AML-193 (cell line): ENCODE measurements at places on chromosomes 6 and 20.
A peak's percentile ranks its signal among the peaks of the same experiment; 100 is the strongest.

DNA sequence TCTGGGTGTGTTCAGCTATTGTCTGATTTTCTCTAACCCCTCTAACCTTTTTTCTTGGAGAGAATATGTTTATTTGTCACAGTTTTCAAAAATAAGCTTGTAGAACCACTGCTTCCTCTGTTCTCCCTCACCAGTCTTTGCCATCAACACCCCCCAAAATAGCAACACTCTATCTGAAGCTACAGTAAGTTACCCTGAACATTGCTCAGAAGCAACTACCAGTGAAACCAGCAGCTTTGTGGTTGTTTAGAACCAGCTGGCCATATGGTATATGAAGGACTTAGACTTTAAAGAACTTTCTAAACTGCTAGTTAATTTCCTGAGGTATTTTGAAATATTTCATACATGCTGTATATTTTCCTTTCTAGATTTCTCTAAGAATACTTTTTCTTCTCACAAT is 242.9 kb downstream of the KHDRBS2 start:
- DNase-seq, result no peak

GRCh38 chr20:4108495-4109306 is 93.3 kb upstream of the RNF24 start:
- DNase-seq, result peak; percentile 76

GRCh38 chr20:45341939-45342854 is 6.0 kb downstream of the SDC4 start:
- no peak for DNase-seq

DNA sequence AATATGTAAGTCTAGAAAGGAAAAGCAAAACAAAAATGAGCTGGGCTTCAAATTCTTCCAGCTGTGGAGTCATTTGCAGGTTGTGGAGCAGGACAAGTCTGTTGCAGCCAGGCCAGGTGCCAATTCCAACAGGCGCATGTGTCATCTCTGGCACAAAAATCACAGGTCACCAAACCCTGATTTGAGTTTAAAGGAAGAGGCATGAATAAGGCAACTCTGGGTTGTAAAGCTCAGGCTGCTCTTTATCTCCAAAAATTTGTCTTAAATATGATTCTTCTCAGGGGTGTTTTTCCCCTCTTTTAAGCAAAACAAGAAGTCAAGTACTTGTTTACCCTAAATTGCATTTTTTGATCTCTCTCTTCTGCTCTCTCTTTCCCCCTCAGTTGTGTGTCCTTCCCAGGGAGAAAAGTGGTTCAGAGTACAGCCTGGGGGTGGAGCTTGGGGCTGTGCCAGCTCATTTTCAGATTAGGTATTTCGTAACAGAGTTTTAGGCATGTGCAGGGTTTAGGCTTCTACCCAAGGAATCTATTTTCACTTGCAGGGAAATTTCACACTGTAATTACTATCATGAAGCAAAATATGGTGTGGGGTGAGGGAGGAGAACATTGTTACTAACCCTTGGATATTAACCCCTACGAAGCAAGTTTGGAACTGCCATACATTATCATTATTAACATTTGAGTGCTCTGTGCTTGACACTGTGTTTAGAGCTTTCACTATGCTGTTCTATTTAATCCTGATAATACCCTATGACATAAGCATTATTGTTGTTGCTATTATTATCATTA is 8.3 kb upstream of the NCOA3 start:
- peak; percentile 62 for DNase-seq

- DNase-seq, result no peak
These were observed 18.8 kb downstream of the SCAF8 start for GRCh38 chr6:154752022-154752421.

GRCh38 chr6:143119260-143119659 is 58.6 kb downstream of the AIG1 start:
- DNase-seq, result no peak

GRCh38 chr6:98838032-98838431 is 3.7 kb downstream of the POU3F2 start:
- DNase-seq, result no peak

GRCh38 chr20:20856306-20856705 is 143.9 kb upstream of the RALGAPA2 start:
- DNase-seq, result peak; percentile 64

DNA sequence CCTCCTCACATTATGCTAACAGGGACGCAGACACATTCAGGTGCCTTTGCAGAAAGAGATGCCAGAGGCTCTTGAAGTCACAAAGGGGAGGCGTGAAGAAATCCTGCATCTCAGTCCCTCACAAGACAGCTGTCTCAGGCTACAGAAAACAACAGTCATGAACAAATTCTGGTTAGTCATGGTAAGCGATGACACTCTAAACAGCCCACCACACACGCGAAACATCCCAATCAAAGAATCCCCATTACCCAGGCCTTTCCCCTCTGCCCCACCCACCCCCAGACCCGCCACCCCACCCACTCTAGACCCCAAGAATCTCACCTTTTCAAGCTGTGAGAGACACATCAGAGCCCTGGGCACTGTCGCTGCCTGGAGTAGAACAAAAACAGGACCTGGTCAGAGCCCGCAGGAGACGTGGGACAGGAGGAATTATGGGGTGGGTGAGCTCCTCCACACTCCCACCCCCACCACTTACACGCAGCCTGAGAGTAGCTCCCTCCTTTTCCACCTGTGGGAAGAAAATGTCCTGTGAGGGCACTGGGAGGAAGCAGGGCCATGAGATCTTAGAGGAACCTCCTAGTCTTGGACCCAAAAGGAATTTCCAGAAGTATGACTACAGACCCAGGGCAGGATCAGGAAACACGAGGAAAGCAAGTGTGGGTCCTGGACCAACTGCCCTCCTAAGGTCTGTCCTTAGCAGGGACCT is 2.7 kb downstream of the HLA-B start:
- DNase-seq, result no peak

DNA sequence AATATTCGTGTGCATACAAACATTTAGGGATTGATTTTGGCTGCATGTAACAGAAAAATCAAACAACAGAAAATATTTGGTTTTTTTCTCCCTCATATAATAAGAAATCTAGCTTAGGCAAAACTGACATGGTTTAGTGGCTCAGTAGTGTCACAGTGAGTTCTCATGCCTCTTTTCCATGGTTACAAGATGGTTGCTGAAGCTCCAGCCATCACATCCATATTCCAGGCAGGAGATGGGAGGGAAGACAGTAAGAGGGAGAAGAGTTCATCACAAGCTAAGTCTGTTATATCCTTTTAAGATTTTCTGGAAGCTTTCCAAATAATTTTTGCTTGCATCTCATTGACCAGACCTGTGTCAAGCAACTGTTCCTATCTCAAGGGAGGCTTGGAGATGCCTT is 267.2 kb upstream of the RNF24 start:
- no peak for DNase-seq

GRCh38 chr20:64100566-64100888 is 6.8 kb downstream of the NPBWR2 start:
- no peak for DNase-seq

GRCh38 chr6:87589693-87590416 is at the start of the genes ORC3 and RARS2:
ORC3 (plus strand) TSS chr6:87590135; CDS start chr6:87590169, 34 bp downstream.
RARS2 (minus strand) TSS chr6:87589987; CDS start chr6:87589957, 30 bp downstream.
- peak; percentile 94 for DNase-seq

GRCh38 chr6:143110572-143110971 is 49.9 kb downstream of the AIG1 start:
- no peak for DNase-seq

- DNase-seq, result no peak
These were observed 311.6 kb upstream of the ECI2 start for GRCh38 chr6:4446982-4447381.
